ENCODE measurements at places on chromosomes 2 and 18. TPM values are rescaled to one million over a fixed set of nuclear protein-coding genes. Genes with fewer than 3 reads are reported as not detected.

OR6B2 gene
- not detected for total RNA-seq

- DNase-seq, result peak; percentile 86
These were observed at the start of gene SH3BP4 for GRCh38 chr2:234951664-234952269. Gene SH3BP4 (plus strand): TSS chr2:234952017. CDS start chr2:235035003, 82,986 bp downstream.

UGT1A10 gene
- not detected for total RNA-seq

DNA sequence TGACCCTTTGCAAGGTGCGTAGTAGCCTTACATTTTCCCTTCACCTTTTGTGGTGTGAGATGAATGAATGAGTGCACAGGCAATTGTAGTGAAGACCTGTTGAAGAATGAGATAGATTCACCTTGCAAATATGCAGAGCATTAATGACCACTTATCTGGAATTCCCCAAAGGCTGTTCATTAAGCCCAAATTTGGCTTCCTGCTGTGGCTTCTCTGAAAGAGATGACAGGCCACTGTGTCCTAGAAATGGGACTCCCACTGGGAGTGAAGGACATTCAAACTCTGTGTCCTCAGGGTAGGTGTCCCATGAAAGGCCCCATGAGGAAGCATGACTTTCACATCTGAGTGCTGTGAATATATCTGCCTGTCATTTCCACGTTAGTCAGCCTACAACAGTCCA is 1821.8 kb upstream of the PIK3C3 start:
- DNase-seq, result no peak

GRCh38 chr18:73199151-73199550 is 331.4 kb upstream of the NETO1 start:
- no peak for DNase-seq

CPS1 gene
- total RNA-seq, result 0.44 TPM

DNA sequence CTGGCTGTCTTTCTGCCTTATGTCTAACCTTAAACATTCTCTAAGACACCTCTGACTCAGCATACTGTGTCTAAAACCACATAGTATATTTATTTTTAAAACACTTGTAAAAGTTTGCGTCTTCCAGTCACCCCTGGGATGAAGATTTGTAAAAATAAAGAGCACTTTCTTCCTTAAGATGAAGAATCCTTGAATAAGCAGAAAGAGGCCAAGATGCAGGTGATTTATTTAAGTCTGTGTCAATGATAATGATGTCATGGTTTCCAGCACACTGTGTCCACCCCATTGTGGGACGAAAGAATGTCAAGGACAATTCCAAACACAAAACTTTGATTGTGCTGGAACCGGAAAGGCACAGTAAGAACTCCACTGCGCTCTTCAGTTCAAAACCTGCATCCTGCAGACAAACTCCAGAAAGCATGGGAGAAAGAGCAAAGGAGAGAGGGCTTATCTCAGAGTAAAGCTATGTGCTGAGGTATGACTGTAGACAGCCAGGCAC is 92.9 kb downstream of the ZEB2 start:
- peak; percentile 91 for DNase-seq

DNA sequence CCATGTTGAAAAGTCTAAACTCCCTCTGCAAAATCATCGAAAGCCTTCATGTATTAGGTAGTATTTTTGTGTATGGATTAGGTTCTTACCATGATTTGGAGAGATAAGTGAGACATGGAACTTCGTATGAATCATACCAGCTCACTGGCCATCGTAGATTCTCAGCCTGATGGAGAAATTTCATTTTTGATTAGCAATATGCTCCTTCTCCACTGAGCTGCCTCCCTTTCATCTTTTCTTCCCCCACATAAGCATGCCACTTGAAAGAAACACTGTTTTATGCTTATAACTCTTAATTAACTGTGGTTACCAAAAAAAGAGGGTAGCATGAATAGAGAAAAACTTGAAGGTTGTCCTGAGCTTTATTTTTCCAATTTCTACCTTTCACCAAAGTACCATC is 111.9 kb downstream of the NCK2 start:
- no peak for DNase-seq

GRCh38 chr2:233925402-233925801 is 8.2 kb downstream of the TRPM8 start:
- no peak for DNase-seq

DNA sequence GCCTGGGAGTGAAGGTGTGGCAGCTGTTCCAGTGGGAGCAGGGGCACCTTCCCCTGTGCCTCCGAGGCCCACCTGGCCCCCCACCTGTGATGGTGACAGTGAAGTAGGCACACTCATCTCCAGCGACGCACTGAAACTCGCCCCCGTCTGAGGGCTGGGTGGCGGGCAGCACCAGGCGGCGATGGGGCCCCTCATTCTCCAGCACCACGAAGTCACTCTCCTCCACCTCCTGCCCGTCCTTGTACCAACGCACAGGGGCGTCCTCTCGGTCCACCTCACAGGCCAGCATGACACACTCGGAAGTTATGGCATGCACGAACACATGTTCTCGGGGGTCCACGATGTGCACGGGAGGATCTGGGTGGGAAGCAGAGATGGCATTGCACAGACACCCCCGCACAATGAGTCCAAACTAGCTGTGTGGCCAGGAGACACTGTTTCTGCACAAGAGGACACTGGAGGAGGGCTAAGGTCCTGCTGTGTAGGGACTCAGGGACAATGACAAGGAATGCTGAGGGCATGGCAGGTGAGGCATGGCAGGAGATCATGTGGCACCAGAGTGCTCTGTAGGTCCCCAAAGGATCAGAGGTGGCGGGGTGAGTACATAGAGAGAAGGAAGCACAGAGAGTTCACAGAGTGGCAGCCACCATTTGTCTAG is 7.9 kb downstream of the OBSL1 start:
- no peak for DNase-seq

DNA sequence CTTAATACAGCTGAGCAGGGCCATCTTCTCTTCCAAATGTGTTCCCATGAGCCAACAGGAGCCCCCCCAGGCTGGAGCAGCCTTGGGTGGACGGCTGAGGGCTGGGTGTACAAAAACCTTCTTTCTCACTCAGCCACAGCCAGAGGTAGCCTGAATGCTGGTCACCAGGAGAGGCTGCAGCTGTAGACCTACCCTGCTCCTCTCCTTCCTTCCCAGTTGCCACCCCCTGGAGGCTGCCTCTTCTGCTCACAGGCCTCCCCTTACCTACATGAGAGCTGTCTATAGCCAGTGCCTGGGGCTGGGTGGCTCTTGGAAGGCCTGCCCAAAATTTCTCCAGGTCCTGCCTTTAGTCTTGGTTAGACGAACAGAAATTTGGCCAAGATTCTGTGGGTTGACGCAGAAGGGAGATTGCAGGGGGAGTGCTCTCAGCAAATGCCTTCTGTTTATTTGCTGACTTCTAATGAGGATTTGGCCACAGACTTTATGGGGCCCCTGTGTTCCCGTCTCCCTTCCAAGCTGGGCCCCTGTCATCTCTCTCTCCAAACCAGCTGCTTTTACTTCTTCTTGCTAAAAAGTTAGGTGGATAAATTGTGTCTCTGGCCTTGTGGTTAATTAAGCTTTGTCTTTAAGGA is 18.3 kb downstream of the CELF4 start:
- DNase-seq, result no peak

IL36RN gene
- total RNA-seq, result not detected

BBS5 gene
- total RNA-seq, result 1.3 TPM

GRCh38 chr2:203802342-203803052 is 65.1 kb upstream of the CTLA4 start:
- no peak for DNase-seq

FN1 gene
- total RNA-seq, result 305 TPM

SOX11 gene
- not detected for total RNA-seq

ALPI gene
- total RNA-seq, result not detected

- no peak for DNase-seq
These were observed 49.7 kb downstream of the RIF1 start for GRCh38 chr2:151459358-151459757.

SERPINB11 gene
- total RNA-seq, result not detected

GRCh38 chr18:32438173-32438572 is 32.5 kb downstream of the GAREM1 start:
- no peak for DNase-seq

DNA sequence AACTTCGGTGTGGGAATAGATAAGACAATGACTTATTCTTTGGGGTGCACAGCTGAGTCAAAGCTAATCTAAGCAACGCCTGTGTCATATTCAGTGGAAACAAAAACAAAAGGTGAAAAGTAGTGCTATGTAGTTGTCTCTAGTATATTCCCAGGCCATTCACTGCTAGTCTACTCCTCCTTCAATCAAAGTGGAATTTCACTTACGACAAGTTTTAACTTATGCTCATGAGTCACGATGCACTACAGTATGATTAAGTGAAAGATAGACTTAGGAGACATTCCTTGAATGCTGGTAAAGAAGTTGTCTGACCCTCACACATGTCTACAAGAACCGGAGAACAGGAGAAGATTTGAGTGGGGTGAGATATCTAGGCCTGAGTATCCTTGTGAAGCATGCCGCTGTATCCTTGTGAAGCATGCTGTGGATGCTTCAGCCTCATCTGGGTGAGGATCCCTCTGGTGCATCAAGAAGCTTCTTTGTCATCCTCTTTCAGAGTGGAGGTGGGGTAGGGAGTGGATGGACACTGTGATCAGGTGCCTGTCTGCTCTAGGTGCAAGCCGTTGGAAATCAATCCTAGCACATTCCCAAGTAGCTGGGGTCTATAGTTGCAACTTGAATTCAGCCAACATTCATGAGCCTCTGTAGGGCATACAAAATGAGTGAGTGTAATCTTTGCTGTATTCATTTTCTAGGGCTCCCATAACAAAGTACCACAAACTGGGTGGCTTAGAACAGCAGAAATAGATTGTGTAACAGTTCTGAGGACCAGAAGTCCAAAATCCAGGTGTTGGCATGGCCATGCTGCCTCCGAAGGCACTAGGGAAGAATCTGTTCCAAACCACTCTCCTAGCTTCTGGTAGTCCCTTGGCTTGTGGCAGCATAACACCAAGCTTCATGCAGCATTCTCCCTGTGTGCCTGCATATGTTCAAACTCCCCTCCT is 173.5 kb upstream of the FN1 start:
- DNase-seq, result peak; percentile 61

- DNase-seq, result no peak
These were observed 122.0 kb downstream of the MDH1 start for GRCh38 chr2:63710732-63711131.

- DNase-seq, result no peak
These were observed 132.3 kb upstream of the RND3 start for GRCh38 chr2:150619607-150620330.

VWC2L gene
- total RNA-seq, result not detected

DTNB gene
- 3.7 TPM for total RNA-seq

DNA sequence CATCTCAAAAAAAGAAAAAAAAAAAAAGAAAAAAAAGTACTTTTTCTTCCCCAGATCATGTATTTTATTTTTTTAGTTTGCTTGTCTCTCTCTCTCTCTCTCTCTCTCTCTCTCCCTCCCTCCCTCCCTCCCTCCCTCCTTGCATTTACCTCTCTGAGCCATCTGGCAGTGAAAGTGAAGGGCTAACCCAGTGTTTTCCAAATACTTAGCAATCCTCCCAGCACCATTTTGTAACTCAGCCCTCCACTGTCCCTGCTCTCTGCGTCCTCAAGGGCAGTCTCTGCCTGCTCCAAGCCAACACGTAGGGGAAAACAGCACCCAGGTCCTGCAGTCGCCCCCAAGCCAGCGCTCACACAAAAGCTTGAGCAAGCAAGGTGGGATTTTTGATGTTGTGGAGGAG is 19.6 kb upstream of the TEX44 start:
- DNase-seq, result no peak

DNA sequence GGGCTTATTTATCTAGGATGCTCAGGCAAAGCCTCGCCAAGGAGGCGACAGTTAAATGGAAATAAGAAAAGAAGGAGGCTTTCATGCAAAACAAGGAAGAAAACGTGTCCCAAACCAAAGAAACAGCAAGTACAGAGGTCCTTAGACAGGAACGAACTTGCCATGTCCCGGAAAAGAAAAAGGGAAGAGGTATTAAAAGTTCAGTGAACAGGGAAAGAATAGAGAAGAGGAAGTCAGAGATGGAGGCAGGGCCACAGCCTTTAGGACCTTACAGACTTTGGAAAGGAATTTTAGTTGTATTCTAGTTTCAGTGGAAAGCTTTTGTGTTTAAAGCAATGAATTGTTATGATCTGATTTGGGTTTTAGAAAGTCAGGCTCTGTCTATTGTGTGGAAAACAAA is 22.1 kb downstream of the IKZF2 start:
- DNase-seq, result no peak

- no peak for DNase-seq
These were observed 35.5 kb upstream of the ALMS1 start for GRCh38 chr2:73350035-73350691.

DNA sequence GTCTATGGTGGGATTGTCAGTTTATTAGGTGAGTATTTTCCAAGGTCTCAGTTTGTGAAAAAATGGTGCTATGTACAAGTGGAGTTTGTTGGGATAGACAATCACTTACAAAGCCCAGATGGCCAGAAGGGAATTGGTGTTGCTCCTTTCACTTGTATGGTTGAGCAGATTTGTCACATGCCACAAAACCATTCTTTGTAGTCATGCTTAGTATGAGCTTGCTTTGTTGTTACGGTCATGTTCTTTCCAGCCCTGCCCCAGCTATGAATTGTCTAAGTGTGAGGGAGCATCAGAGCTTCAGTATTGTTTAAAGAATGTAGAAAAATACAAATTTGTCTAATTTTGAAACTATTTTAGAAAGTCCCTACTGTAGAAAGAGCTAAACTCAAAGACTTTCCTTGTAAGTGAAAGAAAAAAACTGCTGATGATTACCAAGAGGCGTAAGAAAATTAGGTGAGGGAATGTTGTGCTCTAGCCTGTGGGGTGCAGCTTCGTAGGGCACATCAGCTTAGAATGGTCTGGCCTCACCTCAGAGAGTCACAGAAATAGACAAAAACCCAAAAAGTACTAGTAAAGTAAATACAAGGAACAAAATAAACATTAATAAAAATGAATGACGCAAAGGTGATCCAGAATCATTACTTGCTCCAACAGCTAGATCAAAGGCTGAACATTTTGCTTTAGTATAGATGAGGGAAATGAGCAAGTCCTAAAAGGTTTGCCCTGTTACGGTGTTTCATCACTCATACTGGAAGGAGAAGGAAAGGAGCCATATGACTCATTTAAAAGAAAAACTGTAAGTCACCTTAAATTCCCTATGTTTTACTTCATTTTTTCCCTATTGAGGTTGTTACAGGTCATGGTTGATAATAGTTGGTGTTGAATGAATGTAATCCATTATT is 9.2 kb downstream of the TGIF1 start:
- DNase-seq, result no peak

- DNase-seq, result peak; percentile 62
These were observed 185.9 kb upstream of the FOSL2 start for GRCh38 chr2:28206762-28207161.

STRN gene
- 13.7 TPM for total RNA-seq

GRCh38 chr2:100845141-100845991 is 25.4 kb downstream of the NPAS2 start:
- no peak for DNase-seq

- DNase-seq, result no peak
These were observed 20.9 kb upstream of the GMPPA start for GRCh38 chr2:219477815-219478214.

- no peak for DNase-seq
These were observed 312.1 kb upstream of the ZEB2 start for GRCh38 chr2:144832048-144832447.

GRCh38 chr2:62596061-62596921 is 90.3 kb upstream of the TMEM17 start:
- DNase-seq, result peak; percentile 26

Data from lung microvascular endothelial cell (primary cell).